ENCODE measurements at places on chromosomes 5 and 9.
A peak's percentile ranks its signal among the peaks of the same experiment; 100 is the strongest.

GRCh38 chr5:180810959-180811622, 8.5 kb upstream of the MGAT1 start:
- DNase-seq: peak; percentile 45

DNA sequence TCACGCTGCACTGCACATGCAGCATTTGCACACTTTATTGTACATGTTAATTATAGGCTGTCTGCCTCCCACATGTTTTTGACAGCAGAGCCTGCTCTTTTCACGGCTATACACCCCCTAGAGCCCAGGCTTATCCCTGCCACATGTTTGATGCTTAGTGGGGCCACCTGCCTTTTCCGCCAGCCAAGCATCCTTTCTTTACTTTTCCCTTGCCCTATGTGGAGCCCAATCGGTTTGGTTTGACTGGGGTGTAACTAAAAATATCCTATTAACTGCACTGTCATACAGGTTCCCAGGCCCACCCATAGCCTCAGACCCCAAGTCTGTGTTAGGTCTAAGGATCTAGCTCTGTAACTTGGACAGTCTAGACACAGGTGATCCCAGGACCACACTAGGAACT, 18.9 kb upstream of the S1PR3 start:
- no peak for DNase-seq

- no peak for DNase-seq
Observed at GRCh38 chr9:89601306-89601705, 3.5 kb upstream of the GADD45G start.

DNA sequence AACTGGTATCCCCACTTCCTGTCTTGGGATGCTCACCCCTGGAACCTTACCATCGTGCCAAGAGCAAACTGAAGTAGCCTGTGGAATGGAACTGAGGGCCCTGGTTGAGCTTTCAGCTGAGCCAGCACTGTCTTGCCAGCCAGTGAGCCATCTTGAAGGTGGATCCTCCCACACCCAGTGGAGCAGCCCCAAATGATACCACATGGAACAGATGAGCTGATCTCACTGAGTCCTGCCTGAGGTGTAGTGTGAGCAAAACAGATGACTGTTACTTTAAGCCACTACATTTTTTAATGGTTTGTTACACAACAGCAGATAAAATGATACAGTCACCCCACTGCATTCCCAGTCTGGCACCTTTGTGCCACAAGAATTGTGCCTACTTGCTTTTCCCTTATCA, 2.2 kb upstream of the PCYOX1L start:
- DNase-seq: no peak

- DNase-seq: no peak
Observed at GRCh38 chr9:5301544-5301943, 3.0 kb downstream of the RLN2 start.

DNA sequence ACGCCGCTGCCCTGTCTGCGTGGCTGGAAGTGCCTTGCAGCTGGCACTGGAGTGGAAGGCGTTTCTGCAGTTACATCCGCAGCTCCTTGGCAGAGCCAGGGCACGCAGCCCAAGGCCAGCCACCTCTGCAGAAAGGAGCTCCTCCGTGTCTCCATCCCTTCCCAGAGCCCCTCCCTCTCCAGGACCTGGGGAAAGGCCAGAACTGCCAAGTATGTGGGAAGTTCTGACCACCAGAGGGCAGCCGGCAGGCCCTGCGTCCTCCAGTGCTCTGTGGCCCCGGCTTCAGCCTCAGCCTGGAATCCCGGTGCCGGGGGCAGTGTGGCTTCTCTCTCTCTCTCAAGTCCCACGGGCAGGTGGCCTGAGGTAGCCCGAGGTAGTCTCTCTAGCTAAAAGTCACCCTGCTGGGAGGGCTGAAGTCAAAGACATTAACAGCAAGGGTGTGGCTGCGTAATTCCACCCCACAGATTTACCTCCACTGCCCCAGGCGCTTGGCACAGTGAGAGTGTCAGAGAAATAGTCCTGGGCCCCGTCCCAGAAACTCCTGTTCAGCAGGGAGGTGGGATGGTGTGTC, 101.7 kb upstream of the FCN2 start:
- DNase-seq: peak; percentile 23

DNA sequence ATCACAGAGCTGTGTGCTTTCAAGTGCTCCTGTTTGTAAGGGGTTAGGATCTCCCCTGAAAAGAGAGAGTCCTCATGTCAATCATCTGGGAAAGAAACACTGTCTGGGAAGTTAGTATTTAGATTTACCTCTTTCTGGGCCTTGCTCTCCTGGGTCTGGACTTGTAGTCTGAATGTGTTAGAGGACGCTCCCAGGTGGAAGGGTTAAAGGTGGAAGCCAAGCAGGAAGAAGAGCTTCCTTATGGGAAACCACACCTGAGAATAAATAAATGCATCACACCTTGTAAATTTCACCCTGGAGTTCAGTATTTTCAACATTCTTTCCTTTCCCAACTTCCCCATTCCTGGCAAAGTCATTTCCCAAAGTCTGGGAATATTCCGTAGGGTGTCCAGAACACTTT, 1.3 kb downstream of the PLGRKT start:
- DNase-seq: no peak

GRCh38 chr5:86807046-86808031, 189.6 kb downstream of the COX7C start:
- no peak for DNase-seq

GRCh38 chr9:15249981-15250380, 57.0 kb downstream of the TTC39B start:
- no peak for DNase-seq

DNA sequence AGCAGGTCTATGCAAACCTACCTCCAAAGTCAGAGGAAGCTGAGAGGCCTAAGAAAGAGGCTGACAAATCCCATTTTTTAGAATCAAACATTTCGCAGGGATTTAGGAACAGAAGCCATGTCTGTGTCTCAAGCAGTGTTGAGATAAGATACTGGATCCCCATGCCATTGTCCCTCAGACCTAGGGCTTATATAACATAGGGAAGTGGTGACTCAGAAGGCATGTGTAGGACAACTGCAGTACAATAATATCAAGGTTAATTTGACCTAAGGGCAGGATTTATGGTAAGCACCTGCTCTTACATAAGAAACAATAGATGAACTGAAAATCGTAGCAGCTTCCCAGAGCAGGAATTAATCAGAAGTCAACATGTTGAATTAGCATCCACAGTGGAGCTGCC, 459.4 kb downstream of the ANXA1 start:
- DNase-seq: no peak

GRCh38 chr5:148201151-148201550, 1.7 kb upstream of the SPINK6 start:
- no peak for DNase-seq

DNA sequence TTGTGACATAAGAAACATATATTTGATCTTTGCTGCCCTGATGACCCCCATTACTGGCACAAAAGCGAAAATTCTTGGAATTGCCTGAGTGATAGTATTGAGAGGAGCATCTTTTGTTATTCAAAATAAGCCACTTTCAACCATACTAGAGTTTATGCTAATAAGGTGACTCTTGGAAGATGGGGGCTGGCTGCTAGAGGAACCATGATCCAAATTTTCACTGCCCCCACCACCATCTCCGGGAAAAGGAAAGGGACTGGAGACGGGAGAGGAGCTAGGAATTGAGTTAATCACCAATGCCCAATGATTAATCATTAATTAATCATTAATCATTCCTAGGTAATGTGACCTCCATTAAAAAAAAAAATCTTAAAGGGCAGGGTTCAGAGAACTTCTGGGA, 25.6 kb downstream of the FBXW11 start:
- no peak for DNase-seq

- peak; percentile 66 for DNase-seq
Observed at GRCh38 chr5:93717162-93717561, 24.2 kb downstream of the POU5F2 start.

DNA sequence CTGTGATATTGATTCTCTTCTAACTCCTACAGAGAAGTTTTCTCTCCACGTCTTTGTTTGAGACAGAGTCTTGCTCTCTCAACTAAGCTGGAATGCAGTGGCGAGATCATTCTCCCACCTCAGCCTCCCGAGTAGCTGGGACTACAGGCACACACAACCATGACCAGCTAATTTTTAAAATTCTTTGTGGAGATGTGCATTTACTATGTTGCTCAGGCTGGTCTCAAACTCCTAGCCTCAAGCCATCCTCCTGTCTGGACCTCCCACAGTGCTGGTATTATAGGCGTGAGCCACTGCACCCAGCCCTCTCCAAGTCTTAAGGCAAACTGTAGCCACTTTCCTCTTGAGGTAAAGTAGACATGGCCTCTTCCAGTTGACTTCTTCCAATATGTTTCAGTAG, 72.2 kb downstream of the SNX18 start:
- DNase-seq: no peak

DNA sequence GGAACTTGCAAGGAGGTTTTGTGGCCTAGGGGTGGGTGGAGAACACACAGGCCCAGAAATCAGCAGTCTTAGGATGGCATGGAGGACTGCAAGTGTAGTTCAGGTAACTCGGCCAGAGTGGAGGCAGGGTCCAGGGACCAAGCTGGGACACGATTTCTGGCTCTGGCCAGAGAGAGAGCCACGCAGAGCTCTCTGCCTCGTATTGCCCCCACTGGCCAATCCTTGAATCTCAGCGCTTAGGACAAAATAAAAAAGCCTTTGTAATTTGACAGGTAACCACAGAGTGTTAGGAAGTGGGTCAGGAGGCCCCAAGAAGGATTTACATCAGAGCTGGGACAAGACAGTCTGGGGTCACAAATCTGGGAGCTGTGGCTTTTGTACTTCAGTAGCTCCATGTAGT, 11.7 kb downstream of the MAP3K1 start:
- DNase-seq: peak; percentile 38

- no peak for DNase-seq
Observed at GRCh38 chr9:121889990-121890563, 203.0 kb downstream of the TTLL11 start.

DNA sequence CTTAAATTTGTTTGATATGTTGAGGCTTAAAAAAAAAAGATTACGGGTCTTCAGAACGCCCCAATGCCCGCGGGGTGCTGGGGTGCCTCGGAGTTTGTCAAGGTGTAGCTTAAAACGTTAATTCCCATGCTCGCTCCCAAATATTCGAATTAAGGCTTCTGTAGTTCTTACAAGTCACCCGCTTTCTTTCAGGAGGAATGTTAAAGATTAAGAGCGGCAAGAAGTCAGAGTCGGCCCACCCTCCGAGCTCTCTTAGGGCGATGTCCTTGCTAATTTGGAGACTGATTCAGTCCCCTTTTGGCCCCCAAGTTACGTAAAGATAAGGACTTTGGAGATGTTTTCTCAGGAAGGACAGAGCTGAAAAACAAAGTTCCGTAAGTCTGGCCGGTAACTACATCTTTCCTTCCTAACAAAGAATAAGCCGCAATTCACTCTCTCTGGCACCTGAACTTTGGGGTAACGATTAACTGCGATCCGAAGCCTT, 746 bp upstream of the NPM1 start:
- no peak for DNase-seq

DNA sequence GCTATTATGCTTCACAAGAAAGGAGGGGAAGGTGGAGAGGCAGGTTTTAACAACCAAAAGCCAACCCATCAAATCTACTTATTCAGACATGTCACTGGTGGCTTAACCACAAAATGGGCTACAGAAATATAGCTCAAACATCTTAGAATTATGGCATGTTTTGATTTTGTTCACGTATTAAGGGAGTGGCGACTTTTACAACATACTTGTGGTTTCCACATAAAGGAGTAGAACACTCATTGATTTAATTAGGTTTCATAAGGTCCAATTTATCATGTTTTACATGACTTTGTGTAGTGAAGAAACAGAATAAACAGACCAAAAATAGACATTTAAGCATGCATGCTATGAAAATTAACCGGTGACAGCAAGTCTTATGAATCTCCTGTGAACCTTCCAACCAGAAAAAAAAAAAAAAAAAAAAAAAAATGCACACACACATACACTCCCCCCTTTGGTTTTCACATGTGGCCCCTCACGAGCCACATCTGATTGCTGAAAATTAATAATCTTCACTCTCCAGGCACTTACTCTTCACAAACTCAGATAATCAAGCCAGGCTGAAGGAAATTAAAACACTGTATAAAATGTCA, 5.4 kb downstream of the ZNF608 start:
- peak; percentile 21 for DNase-seq

- DNase-seq: no peak
Observed at GRCh38 chr9:134157378-134157885, 6.9 kb downstream of the RNU6ATAC start.

DNA sequence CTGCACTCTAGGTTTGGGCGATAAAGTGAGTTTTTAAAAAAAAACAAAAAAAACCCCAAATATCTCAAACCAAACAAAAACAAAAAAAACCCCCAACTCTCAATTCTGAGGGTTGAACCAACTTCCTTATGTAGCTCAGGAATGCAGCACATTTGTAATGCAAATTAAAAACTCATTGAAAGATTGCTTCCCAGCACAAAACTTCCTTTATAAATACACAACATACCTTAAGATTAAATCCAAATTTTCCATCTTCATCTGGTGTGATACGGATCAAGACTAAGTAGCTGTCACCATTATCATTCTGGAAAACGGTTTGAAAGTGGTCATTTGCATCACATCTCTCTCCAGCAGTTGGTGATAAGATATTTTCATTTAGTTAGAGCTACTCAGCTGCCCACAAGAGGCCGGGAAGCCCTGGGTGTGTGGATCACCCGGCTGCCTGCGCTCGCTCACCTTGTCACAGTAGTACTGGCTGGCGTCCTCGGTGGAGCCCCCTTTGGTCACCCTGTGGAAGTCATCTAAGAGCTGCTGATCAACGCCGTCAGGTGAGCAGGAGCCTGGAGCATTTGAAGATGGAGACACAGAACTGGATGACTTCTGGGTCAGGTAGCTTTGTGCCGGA, 88.2 kb downstream of the PTPN3 start:
- DNase-seq: peak; percentile 4

DNA sequence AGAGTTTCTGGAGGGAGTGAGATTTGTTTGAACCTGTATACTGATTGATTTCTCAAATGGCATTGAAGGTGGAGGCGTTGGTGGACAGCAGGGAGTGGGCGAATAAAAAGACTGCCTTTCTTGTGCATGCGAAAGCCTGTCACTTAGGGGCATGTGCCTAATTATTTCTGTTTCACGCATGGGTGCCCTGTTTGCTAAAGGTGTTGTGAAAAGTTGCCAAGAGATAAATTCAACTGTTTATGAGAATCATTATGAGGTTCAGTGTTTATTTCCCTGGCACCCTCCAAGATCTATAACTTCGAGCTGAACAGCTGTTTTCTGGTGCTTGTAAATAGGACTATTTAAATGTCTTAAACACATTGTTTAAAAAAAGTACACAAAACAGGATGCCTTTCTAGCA, 67.4 kb upstream of the DMRTA1 start:
- DNase-seq: no peak

DNA sequence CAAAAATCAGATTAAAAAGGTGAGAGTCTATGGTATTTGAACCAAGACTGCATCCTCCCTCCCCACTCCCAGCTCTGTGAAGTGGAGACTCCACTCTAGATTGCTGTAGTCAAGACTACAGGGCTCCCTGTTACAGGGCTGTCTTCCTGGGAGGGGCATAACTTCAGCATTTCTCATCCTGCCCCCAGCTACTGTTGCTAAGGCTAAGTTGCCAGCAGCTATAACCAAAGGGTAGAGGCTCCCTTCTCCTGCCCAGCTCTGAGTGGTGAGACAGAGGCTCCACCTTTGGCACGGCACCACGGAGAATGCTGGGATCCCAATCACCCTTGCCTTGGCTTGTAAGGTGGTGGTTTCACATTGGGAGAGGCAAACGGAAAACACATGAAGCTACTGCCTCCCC, 39.2 kb upstream of the GCNT4 start:
- no peak for DNase-seq

- no peak for DNase-seq
Observed at GRCh38 chr5:19927170-19927569, 60.8 kb downstream of the CDH18 start.

GRCh38 chr5:55313870-55314617, 6.3 kb downstream of the MTREX start:
- DNase-seq: no peak

- DNase-seq: no peak
Observed at GRCh38 chr5:10987276-10987924, 226.4 kb upstream of the DAP start.
